ENCODE measurements at places on chromosomes 6 and 20.

GRCh38 chr20:14716351-14716801, 379.0 kb upstream of the FLRT3 start:
- no peak for DNase-seq

GRCh38 chr20:32251470-32251869, 26.0 kb upstream of the KIF3B start:
- no peak for DNase-seq

- peak; percentile 50 for DNase-seq
These were observed 15.1 kb upstream of the RTF2 start for GRCh38 chr20:56453352-56453751.

DNA sequence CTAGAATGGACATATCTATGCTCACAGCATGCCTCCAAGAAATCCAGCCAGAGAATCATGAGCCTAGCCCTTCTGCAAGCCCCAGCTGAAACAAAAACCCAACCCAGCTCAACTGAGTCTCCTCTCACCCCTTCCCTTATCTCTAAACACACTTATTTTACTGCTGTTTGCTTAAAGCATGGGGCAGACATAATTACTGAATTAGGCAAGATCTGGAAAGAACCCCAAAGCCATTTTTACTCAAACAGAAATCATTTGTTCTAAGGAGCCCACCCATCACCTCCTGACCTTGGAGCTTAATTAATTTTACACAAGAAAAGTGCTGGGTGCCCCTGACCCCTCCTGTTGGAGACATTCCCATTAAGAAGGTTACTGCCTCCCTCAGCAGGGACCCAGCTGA, 291.6 kb downstream of the MAFB start:
- no peak for DNase-seq

DNA sequence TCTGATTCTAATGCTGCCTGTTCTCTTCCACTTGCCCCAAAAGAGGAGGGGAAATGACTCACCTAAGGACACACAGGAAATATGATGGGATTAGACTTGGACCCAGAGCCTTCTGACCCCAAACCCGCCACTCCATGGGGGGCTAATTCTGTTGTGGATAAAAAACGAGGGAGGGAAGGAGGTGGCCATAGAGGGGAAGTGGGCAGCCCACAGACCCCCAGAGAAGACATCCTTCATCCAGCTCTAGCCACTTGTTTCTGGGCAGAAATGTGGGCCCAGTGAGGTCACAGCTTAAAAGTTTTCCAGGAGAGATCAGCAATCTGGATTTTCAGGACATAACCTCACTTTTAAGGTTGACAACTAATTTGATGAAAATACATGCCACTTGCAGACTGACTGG, 202.1 kb downstream of the ANKRD60 start:
- no peak for DNase-seq

- peak; percentile 5 for DNase-seq
These were observed 3.1 kb downstream of the FBXL4 start for GRCh38 chr6:98944598-98945081.

GRCh38 chr20:49712996-49713752, 504 bp downstream of the B4GALT5 start:
- peak; percentile 44 for DNase-seq

DNA sequence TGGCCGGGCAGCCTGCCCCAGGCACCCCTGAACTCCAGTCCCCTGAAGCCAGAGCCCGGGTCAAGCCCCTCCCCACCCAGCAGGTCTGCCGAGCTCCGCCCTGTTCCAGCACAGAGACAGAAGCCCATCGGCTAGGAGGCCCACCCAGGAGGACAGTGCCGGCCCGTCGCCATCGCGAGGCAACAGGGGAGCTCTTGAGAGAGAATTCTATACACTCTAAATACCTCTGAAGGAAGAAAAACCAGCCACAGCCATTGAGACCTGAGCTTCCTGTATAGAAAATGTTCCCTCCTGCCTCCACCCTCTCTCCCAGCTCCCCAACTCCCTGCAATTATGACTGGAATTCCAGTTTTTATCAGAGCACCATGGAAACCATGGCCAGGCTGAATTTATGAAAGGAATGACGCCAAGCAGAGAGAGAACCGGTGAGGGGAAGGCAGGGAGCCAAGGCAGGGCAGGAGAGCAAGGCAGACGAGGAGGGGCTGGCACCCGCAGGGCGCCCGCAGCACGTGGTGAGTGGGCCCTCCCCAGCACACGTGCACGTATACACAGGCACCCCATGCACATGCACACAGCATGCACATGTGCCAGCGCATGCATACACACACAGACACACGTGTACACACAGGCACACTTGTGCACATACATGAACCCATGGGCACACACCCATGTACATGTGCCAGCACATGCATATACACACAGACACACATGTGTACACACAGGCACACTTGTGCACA, 27.6 kb upstream of the MRGBP start:
- DNase-seq = no peak

DNA sequence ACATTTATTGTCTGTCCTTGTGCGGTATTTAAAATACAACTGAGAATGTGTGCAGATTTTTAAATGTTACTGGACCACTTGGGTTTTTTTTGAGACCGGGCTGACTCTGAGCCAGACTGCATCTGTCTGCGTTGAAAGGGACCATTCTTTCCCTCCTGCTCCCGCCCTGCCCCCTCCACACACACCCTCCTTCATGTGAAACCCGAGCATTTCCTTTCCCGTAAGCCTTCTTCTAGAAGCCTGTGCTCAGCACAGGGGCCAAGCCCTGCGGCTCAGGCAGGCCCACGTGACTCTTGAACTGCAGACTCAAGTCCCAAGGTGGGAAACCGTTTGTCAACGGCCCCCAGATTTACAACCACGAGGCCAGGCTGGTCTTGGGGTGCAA, 82.7 kb upstream of the FOXC1 start:
- DNase-seq = no peak
